Stimulated activated CD8-positive, alpha-beta memory T cell treated with anti-CD3 and anti-CD28 coated beads, Interleukin-12 subunit alpha, Interleukin-12 subunit beta, amount 100 ng/mL, for 4 hours (primary cell): ENCODE measurements at places on chromosomes 12 and 14.

DNA sequence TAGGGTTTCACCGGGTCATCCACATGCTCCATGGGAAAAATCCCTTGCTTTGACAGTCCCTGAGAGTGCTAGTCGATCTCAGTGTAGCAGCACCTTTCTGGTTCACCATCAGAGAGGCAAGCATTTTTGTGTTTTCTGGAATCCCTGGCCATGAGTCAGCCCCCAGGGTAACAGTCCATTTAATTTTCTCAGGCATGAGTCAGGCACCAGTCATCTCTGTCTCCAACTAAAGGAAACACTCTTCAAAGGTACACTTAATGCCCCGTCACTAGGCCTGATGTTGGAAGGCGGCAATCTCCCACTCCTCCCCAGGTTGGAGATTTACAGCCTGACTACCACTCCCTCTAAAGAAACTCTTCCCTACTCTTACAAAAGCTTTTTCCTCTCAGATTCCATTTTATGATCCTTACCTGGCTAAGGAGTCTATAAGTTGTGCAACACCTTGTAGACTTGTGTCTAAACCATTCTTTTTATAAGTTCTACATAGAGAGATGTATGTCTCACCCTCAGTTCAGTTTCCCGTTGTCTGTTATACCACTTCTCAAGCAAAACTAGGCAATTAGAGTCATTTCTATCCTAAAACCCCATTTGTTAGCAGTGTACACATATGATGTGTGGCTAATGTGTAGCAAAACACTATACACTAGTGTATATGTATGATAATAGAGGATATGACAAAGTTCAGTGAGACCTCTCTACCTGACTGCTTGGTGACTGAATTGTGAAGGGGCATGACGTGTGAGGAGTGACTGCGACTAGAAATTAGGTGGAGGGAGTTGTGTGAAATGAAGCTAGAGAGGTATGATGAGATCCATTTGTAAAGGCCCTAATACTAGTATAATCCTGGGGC, 24.6 kb downstream of the TMEM19 start:
- DNase-seq, result no peak

DNA sequence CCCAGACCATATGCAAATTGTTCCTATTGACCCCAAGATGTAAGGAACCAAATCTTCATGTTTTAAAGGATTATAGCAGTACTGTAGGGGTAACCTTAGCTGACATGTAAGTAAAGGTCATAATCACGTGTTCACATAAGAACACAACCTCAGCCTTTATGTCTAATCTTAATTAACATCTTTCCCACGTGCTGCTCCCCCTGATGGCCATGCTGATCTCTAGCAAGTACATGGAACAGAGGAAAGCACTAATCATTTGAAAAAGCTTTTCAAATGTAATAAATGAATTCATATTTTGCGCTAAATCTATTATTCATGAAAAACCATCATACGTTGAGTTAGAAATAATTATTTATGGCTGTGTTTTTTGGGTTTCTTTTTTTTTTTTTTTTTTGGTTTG, 30.5 kb upstream of the ITPR2 start:
- DNase-seq, result no peak

DNA sequence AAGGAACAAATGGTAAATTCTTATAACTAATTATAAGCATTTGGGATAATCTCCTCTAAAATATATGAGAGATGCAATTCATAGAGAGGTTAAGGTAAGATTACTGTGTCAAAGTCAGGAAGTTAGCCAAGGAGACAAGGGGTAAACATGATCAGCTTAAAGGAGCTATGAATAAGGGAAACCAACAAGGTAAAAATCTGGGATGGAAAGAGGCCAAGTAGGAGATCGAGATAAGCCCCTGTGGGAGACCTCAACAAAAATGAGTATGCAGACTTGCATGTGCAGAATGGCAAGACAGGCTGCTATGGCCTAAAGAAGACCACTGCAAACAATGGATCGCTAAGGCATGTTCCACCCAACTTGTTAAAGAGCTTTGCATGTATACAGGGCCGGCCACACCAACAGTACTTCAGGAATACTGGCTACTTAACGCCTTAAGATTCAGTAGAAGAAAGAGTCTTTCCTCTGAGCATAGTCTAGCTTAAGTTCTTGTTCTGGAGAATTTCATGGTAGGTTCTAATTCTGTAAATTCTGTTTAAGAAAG, 738.6 kb downstream of the GALC start:
- DNase-seq, result no peak

- DNase-seq, result no peak
These were observed at the start of gene C14orf119 for GRCh38 chr14:23095196-23096108. TSS of gene C14orf119 (plus strand) at chr14:23095505. CDS start at chr14:23097659, 2,154 bp downstream.

GRCh38 chr12:9041321-9041720, 52.0 kb downstream of the KLRG1 start:
- DNase-seq, result no peak

DNA sequence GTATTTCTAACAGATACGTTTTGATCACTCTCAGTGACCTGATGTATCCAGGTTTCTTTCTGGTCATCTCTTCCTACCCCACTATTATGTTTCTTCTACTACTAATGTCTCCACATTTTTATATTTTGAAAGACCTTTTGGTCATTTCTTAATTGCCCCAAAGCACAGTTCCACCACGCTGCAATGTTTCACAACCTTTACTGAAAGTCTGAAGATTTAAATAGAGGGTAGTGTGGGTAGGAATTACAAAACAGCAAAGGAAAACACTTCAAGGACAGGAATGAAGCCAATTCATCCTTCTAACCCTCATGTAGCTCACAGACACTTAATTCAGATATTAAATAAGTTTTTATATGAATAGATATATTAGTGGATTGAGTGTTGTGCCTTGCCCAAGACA, 36.1 kb upstream of the SLC16A7 start:
- DNase-seq, result no peak

- DNase-seq, result no peak
These were observed 24.0 kb downstream of the FAM222A start for GRCh38 chr12:109737631-109738030.

- no peak for DNase-seq
These were observed 127.9 kb upstream of the TMPO start for GRCh38 chr12:98387444-98387843.

DNA sequence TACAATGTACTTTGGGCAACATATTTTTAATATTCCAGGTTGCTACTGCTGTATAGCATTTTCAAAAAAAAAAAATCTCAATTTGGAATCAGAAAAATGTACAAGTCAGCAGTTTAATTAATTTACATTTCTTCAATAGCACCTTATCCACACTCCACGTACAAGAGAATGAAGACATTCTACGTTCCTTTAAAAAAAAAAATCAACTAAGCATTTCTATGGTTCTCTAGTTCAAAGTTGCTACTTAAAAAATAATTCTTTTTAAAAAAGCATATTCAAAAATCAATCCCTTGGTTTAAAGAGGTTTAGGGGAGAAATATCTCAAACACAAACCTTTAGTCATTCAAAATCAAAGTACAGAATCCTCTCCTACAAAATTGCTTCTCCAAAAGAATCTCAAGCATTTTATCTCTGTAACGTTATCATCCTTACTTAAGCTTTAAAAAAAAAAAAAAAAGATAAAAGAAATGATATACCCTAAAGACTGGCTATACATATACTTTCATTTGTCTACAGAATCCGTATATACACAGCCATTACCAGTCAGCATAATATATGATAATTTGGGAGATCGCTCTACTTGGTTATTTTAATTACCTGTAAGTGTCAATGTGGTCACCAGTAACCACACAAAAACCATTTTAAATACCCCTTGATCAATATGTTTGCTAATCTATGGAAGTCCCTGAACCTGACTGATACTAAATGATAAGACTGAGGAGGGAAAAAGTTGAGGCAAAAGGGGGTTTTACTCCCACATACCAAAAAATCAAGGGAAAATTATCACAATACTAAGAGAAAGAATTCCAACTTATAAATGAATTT, 2.7 kb downstream of the MED13L start:
- DNase-seq, result no peak

DNA sequence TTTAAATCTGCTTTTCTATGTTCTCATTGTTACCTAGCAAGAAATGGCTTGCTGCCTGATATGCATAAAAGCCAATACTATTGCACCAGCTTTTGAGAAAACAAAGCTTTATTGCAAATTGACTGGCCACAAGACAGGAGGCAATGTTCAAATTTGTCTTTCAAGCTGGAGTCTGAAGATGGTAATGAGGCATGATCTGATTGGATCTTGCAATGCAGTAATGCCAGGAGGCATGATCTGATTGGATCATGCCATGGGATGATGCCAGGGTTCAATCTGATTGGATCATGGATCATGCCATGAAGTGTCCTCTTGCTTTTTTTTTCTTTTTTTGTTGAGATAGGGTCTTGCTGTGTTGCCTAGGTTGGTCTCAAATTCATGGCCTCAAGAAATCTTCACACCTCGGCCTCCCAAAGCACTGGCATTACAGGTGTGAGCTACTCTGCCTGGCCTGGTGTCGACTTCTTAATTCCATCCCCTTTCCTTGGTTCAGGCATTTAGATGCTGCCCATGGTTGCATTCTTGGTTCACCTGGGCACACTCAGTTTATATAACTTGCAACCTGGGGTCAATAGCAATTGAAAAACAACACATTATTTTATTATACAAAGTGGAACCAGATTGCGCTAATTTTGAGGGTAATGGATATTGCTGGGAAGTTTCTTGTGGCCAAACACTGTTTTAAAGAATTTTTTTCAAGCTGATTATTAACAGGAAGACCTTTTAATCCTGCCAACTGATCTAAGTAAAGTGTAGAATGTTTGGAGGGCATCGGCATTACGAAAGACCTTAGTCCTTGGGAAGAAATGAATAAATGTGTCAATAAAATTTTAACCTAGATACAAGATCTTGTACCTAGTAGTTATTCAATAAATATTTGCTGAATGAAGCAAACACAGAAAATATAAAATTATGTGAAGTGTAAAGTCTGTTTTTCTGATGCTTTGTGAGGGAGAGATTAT, 38.8 kb downstream of the HSD17B6 start:
- no peak for DNase-seq

GRCh38 chr12:114131824-114132223, 165.7 kb upstream of the RBM19 start:
- no peak for DNase-seq

GRCh38 chr12:26195641-26196420, 458 bp downstream of the SSPN start:
- no peak for DNase-seq

DNA sequence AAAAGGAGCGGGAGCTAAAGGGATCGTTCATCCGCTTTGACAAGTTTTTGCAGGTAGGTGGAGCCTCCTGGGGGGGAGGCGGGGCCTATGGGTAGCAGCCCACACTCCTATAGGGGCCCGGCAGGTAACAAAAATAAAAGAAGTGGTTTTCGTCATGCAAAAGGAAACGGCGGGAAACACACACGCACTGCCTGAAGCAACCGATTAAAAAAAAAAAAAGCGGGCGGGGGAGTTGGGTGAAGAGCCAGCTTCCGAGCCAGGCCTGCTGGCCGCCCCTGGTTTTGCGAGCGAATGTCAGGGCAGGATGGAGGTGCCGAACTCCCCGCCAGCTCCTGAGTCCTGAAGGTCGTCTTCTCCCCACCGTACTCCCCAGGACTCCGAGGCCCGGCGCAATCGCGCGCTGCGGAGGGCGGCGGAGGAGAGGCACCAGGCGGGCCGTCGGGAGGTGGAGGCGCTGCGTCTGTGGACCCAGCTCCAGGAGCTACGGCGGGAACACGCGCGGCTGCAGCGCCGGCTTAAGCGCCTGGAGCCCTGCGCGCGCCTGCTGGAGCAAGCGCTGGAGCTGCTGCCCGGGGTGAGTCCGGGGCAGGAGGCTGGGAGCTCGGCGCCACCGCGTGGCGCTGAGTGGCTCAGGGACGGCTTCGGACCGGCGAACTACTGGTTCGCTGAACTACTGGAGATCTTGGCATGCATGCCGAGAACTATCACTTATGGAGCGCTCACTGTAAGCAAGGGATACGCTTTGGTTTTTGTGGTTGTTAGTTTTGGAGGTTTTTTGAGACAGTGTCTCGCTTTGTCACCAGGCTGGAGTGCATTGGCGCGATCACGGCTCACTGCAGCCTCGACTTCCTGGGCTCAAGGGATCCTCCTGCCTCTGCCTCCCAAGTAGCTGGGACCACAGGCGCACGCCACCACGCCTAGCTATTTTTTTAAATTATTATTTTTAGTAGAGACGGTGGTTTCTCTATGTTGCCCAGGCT, 3.6 kb downstream of the CFAP73 start:
- DNase-seq, result no peak

- DNase-seq, result no peak
These were observed 6.0 kb downstream of the FAR2 start for GRCh38 chr12:29155079-29155478.

GRCh38 chr12:138898-139534, 72.4 kb downstream of the IQSEC3 start:
- DNase-seq, result no peak

DNA sequence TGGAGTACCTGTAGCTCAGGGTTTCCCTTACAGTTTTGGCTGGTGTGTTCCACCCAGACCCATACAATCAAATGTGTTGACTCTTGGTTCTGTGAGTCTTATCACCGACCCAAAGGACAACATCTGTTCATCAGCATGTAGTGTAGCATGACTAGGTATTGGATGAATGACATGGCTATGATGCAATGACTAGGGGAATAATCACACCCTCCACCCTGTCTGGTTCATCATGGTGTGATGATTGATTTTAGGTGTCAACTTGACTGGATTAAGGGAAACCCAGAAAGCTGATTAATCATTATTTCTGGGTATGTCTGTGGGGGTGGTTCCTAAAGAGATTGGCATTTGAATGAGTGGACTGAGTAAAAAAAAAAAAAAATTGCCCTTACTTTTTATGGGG, 311.3 kb downstream of the DPF3 start:
- DNase-seq, result no peak

GRCh38 chr14:81415781-81416180, 15.7 kb upstream of the STON2 start:
- DNase-seq, result no peak

- no peak for DNase-seq
These were observed 6.8 kb upstream of the SIX1 start for GRCh38 chr14:60655898-60656685.

GRCh38 chr12:122869207-122869973, 26.5 kb downstream of the VPS37B start:
- DNase-seq, result no peak

DNA sequence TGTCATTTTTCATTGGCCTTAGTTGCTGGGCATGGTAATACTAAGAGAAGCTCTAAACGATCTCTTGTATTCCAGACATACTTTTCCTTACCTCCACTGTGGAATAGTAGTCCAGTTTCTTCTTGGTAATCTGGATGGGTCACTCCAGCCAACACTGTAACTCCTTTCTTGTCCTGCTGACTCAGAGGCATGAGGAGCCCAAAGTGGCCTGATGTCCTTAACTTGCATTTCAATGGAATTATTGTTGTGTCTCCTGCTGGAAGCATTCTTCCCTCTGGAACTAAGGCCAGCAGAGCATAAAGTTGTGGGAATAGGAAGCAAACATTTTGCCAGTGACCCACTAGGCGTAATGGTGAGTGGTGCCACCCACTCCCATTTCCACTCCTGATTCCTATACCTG, 33.1 kb downstream of the DAAM1 start:
- no peak for DNase-seq
